ENCODE measurements at places on chromosomes 16 and 17.

DNA sequence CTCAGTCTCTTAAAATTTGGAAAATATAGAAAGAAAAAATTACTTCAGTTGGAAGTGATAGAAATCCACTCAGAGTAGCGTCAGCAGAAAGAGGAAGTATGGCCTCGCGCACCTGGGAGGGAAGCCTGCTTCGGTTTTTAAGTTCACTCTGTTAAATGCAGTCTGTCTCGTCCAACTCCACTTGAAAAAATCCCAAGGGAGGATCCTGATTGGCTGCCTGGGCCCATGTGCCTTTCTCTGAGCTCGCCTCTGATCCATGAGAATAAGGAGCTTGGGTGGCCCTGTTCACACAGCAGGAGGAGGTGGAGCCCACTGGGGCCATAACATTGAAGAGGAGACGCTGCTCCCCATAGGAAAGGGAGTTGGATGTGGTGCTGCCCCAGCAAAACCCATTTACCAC, 40.7 kb downstream of the DNAJA2 start:
- DNase-seq: no peak

- DNase-seq: peak; percentile 35
Observed at GRCh38 chr17:42743595-42744282, 1.1 kb downstream of the EZH1 start.

GRCh38 chr16:88048985-88049384, 97.8 kb downstream of the BANP start:
- DNase-seq: no peak

DNA sequence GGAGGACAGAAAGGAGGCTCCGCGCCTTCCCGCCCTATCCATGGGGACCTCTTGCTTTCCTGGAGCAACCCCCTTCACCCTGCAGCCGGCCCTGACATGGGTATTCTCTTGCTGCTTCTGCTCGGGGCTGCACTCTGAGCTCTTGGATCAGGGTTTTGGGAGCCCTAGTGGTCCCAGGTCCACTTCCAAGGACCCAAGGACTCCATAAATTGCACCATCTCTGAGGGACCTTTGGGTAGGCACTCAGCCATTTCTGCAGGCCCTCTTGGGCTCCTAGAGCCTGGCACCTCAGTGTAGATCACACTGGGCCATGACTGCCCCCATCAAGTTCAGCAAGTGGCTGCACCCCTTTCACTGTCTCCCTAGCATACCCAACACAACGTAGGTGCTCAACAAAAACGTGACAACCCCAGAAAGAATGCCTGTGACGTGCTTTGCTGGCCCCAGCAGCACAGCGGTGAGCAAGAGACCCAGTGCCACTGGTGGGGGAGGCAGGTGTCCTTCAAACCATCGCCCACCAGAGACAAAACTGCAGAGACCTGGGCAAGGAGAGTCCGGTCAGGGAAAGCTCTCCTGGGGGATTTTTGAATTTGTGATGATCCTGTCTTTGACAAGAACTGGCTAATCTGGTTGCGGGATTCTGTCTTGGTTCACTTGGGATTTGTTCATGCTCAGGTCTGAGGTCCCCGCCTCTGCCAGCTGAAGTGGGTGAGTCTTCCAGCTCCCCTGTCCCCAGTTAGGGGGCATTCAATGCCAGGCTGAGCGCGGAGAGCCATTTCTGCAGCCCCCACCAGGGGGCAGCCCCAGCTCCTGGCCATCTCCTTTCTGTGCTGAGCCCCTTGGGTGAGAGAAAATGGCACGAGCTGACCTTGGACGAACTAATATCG, 2.5 kb upstream of the RAB11FIP4 start:
- DNase-seq: peak; percentile 35

DNA sequence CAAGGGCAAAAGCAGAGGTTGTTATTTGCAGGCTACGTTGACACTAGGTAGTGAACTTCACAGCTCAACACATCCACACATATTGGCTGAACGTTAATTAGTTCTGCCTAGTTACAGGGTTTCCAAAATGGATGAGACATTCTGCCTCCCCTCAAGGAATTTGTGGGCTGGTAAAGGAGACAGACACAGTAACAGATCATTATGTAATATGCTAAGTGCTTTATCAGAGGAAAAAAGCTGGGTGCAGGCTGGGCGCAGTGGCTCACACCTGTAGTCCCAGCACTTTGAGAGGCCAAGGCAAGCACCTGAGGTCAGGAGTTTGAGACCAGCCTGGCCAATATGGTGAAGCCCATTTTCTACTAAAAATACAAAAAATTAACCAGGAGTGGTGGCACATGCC, 26.2 kb downstream of the BMERB1 start:
- DNase-seq: no peak

- DNase-seq: no peak
Observed at GRCh38 chr16:71249399-71249798, 18.9 kb upstream of the HYDIN start.

DNA sequence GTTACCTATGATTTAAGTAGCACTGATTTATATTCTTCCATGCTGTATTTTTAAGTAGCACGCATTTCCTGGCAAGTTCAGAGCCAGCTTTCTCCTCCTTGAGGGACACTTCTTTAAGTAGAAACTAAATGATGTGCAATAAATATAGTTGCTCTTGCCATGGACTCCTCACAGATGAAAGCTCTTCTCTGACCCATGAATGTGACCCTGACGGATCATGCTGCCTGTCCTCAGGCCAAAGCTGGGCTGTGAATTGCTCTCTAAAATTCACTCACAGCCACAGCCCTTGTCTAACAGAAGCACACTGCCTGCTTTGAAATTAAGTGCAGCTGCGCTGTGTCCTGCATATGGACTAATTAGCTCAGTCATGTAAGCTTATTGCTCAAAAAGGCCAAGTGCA, 438.8 kb downstream of the PMP22 start:
- no peak for DNase-seq

GRCh38 chr17:9241774-9242496, 220.6 kb downstream of the NTN1 start:
- no peak for DNase-seq

GRCh38 chr16:679814-680624, at the start of gene STUB1:
TSS of gene STUB1 (plus strand) at chr16:680410. CDS start at chr16:680526, 116 bp downstream.
- DNase-seq: peak; percentile 91

GRCh38 chr17:8413938-8414337, 16.3 kb upstream of the RNF222 start:
- no peak for DNase-seq

- DNase-seq: peak; percentile 80
Observed at GRCh38 chr17:64306850-64307463, 43.9 kb upstream of the TEX2 start.

DNA sequence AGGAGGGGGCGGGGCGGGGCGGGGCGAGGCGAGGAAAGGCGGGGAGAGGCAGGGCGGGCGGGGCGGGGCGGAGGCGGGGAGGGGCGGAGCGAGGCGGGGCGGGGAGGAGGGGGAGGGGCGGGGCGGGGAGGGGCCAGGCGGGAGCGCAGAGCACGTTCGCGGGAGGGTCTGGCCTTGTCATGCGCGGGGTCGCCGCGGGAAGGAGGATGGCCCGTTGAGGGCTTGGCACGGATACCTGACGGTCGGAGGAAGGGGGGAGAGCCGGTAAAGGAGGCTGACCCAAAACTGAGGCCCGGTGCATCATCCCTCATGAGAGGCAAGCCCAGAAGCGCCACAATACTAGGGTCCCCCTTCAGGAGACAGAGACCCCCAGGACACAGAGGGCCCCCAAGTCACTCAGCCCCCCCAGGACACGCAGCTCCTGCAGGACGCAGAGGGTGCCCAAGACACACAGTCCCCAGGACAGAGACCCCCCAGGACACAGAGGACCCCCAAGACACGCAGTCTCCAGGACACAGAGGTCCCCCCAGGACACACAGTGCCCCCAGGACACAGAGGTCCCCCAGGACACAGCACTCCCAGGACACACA, 593 bp upstream of the WDR45B start:
- no peak for DNase-seq

GRCh38 chr16:58415003-58415402, 22.7 kb downstream of the GINS3 start:
- DNase-seq: peak; percentile 77

DNA sequence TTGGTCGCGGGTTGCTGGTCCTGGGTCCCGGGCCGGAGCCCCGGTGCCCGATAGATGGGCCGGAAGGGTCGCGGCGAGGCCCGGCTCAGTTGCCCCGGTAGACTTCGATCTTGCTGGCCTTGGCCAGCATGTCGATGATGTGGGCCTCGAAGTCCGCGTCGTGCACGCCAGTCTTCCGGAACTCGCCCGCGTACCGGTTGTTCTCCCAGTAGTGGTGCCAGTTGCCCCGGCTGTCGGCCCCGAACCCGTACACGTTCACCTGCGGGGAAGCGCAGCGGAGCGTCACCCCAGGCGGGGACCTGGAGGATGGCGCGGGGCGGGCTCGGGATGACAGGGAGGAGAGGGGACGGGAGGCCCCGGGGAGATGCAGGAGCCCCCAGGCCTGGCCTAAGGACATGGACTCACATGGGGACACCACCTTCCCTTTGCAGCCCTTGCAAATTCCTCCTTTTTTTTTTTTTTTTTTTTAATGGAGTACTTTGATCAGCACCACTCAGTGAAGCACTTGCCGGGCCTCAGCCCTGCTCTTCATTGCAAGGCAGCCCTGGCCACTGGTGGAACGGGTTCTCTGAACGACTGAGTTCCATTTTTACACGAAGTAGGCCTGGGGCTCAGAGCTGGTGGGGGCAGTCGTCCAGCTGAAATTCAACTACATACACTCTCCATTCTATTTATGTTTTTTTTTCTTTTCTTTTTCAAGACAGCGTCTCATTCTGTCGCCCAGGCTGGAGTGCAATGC, 35.1 kb downstream of the DDX19A start:
- no peak for DNase-seq

DNA sequence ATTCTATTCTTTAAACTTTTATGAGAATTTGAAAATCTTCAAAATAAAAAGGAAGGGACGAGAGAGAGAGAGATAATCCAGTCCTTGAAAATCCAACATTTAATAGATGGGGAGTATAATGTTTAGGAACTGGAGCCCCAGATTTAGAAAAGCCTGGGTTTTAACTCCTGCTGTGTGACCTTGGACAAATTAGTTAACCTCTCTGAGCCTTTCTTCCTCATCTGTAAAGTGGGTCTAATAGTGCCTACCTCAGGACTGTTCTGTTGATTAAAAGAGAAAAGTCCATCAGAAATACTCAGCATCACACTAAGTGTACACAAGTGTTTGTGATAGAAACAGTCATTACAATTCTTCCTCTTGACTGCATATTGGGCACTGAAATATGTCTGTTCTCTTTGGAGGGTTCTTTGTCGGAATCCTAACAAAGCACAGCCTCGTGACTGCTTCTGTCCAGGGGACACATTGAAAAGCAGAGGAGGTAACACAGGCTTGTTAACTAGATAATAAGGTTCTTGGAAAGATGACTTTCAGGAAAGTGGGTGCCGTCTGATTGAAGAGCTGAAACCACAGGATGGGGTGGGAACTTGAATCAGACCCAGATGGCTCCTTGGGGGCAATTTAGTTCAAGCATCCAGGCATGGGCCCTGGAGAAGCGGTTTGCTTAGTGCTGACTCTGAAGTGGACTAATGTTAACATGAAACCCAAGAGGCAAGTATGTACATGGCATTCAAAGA, 128.2 kb downstream of the CLEC16A start:
- no peak for DNase-seq

- no peak for DNase-seq
Observed at GRCh38 chr16:71460941-71461340, 1.1 kb downstream of the ZNF23 start.

DNA sequence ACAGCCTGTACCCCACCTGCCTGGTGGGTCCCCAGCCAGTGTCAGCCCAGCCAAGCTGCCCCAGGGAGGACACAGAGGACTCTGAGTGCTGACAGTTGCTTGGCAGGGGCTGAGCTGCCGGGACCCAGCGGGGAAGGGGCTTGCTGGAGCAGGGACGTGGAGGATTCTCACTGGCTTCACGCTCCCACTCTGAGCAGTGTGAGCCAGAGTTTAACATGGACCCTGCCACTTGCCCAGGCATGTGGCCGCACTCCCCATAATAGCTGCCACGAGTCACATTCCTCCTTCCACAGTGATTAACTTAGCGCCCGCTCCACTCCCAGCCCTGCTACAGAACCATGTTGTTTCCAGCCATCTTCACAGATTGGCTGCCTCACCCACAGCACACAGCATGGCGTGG, 31.2 kb downstream of the SREBF1 start:
- no peak for DNase-seq

DNA sequence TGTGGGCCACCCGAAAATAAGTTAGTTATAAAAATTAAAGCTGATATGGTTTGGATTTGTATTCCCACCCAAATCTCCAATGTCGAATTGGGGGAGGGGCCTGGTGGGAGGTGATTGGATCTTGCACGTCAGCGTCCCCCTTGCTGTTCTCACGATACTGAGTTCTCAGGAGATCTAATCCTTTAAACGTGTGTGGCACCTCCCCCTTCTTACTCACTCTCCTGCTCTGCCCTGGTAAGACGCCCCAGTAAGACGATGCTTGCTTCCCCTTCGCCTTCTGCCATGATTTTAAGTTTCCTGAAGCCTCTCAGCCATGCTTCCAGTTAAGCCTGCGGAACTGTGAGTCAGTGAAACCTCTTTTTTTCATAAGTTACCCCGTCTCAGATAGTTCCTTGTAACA, 35.4 kb downstream of the SYCE1L start:
- DNase-seq: no peak

DNA sequence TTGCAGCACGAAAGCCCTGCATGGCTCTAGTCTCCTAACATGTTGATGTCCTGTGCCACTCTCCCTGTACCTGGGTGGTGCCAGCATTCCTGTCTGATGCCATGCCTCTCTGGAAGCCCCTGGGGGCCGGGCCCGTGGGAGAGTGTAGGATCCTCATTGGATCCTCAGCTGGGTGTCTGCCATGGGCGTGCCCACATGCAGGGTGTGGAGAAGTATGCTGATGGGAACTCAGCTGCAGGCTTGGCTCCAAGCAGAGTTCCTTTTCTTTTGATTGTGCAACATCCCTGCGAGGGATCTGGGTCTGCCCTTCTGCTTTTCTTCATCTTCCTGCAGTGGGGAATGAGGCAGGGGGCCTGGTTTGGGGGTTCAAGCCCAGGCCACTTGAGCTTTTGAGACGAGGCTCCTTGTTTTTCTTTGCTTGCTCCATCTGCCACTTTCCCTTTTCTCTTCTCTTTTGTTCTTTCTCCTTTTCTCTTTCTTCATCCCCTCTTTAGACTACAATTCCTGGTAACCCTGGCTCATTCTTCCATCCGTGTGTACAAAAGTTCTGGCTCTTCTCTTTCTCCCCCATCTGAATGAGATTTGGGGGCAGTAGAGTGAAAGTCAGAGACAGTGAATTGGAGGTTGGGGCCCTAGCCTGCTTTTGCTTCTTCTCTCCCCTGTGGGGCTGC, 32.9 kb downstream of the KSR1 start:
- DNase-seq: no peak

DNA sequence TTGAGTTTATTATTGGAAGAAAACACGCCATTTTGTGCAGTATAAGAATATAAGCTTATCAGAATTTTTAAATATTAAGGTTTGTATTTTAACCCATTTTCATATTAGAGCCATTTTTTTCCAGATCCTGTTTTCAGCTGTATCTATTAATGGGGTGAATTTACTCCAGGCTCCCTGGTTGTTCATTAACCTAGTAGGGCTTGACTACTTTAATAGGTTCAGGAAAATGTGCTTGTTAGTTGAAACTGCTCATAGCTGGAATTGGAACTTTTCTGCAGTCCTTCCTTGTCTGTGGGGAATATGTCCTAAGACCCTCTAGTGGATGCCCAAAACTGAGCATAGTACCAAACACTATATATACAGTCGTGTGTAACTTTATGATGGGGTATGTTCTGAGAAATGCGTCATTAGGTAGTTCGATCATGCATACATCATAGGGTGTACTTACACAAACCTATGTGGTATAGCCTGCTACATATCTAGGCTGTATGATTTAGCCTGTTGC, 28.0 kb downstream of the NFAT5 start:
- no peak for DNase-seq

Measured in dermis microvascular lymphatic vessel endothelial cell (primary cell).